GM04504 (cell line): ENCODE measurements at places on chromosomes 13 and 19.

- DNase-seq, result no peak
Observed at GRCh38 chr19:18566953-18567352, 4.7 kb upstream of the UBA52 start.

DNA sequence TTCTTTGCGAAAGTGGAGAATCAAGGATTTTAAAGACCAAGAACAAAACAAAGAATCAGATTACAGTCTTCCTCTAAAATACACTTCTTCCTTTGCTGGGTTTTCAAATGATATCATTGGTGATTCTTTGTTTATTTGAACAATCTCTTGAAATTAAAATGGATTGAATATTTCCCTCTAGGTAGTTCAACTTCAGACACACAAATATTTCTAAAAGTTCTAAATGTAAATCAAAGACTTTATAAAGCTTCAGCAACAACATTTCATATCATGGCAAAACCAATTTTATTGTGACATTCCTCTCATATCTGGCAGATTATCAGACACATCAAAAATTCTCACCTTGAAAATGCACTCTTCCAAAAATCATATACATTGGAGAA is 13.0 kb downstream of the ZIC2 start:
- DNase-seq, result no peak

GRCh38 chr19:41154060-41154459 is 39.0 kb upstream of the CYP2S1 start:
- DNase-seq, result no peak

GRCh38 chr13:112978561-112979405 is 9.8 kb downstream of the MCF2L start:
- DNase-seq, result no peak

DNA sequence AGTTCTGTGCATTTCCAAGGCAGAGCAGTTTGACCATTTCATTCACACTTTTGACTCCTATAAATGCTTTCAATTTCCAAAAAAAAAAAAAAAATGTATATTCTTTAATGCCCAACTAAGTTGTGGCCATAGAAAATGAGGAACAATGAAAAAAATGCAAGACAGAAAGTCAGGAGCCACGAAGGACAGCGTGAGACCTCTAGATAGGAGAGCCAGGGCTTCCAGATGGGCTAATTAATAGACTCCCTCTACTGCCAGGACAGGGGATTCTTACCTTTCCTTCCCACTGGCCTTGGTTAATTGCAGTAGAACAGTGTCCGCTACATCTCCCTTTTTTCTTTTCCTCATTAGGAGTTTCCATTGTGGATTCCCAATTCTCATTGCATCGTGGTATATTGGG is 8.6 kb downstream of the FPR3 start:
- DNase-seq, result no peak

DNA sequence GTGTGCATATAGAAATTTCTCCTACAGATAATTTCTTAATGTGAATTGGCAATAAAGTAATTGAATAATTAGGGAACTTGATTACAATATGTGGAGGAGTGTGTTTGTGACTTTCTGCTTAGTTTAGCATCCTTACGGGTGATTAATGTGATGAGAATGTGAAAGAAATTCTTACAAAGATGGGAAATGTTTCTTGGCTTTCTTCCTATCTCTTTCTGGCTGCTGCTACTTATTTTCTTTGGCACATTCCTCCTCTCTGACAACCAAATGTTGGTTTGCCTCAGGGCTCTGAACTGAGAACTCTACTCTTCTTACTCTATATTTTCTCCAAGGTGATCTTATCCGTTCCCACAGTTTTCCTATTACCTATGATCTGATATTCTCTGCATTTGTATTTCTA is 300.1 kb downstream of the TBC1D4 start:
- DNase-seq, result no peak

DNA sequence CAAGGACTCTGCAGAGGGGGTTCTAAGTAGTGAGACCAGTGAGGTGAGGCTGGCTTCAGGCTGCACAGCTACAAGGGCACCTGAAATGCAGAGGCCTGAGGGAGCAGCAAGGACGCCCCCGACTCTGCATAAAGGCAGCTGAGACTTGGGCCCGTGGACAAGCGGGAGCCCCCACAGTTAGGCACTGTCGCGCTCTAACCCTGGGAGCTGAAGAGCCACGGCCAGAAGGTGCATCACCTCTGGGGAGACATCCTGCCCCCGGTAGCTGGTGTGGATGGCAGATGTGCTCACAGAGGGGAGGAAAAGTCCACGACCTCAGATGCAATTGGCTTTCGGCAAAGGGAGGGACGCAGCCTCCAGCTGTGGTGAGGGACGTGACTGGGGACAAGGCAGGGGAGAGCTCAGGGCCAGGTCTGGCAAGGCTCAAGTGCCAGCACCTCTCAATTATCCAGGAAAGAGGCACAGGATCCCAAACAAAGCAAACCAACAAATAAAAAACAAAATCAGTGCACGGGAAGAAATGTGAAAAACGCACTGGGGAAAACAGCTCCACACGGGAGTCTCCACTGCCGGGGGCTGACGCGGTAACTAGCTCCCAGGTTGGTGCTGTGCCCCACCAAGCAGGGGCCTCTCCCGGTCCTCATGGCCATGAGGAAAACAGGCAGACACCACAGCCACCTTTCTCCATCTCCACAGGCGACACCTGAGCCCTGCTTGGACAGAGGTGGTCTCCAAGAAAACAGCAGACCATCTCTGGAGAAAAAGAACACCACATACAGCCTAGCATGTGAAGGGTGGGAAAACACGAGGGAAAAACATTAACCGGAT is 23.0 kb upstream of the PLPP2 start:
- no peak for DNase-seq

GRCh38 chr13:76825430-76825829 is 60.8 kb downstream of the KCTD12 start:
- DNase-seq, result no peak

DNA sequence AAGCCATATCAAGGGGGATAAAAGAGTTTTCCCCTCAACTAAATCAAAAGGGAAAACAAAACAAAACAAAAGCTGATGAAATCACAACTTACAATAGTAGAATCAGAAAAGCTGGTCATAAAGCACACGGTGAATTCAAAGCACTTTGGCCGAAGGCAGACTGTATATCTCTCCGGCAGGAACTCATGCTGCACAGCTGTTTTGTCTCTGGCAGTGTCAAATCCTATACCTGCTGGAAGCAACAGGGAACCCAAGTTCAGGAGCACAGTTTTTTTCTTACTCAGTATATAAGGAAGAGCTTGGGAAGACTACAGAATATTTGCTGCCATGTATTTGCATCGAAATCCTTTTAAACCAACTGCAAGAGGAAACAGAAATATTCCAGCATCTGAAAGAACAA is 213.7 kb downstream of the RFC3 start:
- DNase-seq, result no peak

DNA sequence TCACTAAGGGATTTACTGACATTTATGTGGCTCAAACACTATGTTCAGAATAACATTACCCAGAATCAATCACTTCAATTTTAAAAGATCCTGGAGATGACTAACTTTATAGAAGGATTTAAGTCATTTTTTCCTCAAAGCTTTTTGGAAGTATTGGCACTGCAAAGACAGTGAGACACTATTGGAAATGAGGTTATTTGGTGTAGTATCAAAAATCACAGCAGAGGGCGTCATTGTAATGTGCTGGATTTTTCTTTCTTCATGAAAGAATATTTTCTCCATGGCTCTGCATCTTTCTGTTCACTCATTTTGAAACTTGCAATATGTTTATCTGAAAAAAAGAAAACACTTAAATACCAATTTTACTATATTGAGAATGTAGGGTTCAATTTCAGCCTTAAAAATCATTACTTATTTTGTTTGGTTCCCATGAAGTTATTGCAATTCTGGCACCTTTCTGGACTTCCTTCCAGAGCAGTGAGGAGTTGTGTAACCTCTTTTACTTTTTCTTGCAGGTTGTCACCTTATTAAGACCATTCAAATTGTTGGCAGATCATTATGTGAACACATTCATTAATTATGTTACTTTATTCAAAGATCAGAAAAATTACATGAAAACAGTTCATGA is 3.7 kb upstream of the CSNK1A1L start:
- peak; percentile 34 for DNase-seq
